ENCODE measurements at places on chromosomes 7 and 10.

- no peak for DNase-seq
These were observed 44.2 kb upstream of the TMEM213 start for GRCh38 chr7:138753610-138754009.

- DNase-seq, result no peak
These were observed 56.6 kb upstream of the TRUB1 start for GRCh38 chr10:114881417-114881816.

DNA sequence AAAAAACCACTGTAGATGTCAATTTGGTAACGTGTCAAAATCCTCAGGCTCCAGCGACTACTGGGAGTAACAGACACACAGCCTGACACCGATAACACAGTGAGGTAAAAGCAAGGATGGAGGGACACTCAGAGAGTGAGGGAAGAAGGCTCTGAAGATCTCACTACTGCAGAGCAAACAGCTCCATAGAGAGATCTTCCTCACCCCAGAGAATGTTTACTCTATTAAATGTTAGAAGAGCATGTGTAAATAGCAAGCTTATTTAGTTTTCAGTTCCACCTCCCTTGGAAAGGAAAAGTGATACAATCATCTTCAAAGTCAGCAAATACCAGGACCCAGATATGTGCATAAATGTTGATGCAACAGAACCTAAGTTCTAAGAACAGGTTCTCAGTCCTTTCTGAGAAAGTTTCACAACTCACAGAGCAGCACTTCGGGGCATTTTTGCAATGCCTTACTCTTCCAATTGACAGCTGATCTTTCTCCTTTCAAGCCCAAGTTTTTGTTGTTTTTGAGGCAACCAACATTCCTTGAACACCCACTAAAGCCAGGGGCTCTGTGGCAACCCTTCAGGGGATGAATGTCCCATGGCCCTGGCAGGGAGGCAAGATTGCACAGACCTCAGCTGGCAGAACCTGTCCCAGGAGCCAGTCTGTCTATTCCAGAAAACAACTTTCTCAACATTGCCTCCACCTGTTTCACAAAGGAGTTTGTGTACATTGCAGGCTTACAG is 177.4 kb downstream of the SFMBT2 start:
- DNase-seq, result no peak

DNA sequence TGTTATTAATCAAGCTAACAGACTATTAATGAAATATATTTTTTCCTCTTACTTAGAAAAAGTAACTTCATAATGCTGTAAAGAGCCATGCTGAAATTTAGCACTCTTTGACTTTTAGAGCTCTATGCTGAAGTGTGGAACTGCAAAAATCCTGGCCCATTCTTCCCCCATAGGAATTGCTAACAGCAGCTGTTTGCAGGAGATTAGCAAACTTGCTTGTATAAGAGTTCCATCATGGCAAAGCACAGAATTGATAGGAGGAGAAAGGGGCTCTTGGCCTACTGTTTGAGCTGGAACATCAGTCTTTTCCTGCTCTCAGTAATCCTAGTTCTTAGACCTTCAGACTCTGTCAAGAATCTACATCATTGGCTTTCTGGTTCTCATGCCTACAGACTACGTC is 18.3 kb upstream of the GNAT3 start:
- no peak for DNase-seq

DNA sequence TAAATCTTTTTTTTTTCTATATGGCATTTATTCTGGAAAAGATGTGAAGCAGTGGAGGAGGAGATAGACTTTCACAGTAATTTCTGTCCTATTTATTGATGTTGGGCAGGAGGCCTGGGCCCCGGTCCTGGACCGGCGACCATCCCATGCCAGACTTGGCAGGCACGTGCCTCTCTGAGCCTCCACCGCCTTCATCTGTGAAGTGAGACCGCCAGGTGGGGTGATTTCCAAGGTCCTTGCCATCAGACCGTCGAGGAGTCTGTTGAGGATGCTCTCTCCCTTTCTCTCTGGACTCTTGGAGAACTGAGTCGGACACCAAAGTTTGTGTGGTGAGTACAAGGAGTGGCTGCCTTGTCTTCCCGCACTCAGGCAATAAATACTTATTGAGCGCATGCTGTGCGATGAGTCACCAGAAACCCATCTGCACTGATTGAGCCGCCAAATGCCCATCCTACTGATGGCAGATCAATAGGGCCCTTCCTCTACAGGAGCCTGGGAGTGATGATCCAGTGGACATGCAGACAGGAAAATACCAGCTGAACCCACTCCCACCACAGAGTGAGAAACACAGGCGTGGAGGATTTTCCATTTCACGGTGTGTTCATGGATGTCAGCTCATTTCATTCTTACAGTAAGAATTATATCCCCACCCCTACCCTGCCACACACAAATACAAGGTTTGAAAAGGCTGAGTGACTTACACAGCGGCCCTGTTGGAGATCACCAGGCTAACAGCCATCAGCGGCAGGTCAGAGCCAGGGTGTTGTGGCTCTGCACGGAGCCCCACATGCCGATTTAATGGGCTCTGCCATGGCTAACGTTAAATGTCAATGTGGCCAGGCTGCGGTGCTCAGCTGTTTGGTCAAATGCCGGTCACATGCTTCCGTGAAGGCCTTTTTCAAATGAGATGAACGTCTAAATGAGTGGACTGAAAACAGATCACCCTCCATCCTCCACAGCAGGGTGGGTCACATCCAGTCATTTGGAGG is 11.5 kb upstream of the PRKAG2 start:
- DNase-seq, result no peak

GRCh38 chr10:43136432-43136831 is 1.8 kb upstream of the CSGALNACT2 start:
- DNase-seq, result no peak

Measured in pancreas (tissue), 10 donors.